ENCODE measurements at places on chromosomes 11 and 22.

- no peak for DNase-seq
Measured at GRCh38 chr11:60566776-60567175, 51.6 kb downstream of the MS4A13 start.

DNA sequence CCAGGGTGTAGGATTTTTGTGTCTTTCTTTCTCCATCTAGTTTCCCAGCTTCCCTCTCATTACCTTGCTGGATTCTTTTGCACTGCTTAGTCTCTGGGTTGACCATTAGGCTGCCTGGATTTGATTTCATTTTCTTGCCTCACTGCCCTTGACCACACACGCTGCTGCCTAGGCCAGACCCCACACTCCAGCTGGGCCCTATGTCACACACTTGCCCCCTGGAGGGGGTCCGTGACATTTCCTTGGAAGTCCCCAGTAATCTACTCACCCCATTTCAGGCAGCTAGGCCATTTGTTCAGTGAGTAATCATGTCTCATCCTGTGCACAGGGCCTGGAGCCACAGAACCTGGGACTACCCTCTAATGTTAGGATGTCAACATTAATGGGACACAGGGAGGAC, 81.9 kb upstream of the SPON1 start:
- DNase-seq, result no peak

- DNase-seq, result peak; percentile 84
Measured at GRCh38 chr22:41367039-41367679, 14.6 kb upstream of the TEF start.

DNA sequence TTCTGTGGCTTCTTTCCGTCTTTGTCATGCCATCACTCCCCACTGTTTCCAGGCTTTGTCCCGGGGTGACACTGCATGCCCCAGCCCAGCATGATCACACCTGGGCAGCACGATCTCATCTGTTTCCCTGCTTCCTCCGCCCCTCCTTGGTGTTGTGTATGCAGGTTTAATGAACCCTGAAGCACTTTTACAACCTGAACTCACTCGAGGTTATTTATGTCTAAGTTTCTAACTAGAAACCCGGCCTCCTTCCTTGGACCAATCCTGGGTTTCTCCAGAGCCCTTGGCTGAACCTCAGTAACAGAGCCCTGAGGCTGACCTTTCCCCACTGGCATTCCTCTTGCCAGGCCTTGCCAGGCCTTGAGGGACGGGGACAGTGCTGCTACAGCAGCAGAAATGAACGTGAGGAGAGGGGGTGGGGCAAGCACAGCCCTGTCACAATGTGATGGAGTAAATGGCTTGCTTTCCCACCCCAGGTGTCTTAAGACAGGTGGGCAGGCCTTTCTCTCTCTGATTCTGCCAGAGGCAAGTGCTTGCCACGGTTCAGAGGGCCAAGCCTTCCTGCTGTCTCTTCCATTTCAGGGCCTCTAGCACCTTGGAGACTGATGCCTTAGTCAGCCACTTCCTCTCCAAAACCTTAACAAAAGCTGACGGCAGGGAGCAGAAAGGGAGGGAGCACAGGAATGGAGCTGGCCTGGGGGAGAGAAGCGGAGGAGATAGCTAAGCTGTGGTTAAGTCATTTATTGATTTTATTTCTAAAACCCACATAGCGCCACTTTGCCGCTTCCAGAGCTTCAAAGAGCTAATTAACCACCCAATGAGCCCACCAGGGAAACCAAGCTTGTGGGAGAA, 3.1 kb upstream of the PYGM start:
- DNase-seq, result no peak

DNA sequence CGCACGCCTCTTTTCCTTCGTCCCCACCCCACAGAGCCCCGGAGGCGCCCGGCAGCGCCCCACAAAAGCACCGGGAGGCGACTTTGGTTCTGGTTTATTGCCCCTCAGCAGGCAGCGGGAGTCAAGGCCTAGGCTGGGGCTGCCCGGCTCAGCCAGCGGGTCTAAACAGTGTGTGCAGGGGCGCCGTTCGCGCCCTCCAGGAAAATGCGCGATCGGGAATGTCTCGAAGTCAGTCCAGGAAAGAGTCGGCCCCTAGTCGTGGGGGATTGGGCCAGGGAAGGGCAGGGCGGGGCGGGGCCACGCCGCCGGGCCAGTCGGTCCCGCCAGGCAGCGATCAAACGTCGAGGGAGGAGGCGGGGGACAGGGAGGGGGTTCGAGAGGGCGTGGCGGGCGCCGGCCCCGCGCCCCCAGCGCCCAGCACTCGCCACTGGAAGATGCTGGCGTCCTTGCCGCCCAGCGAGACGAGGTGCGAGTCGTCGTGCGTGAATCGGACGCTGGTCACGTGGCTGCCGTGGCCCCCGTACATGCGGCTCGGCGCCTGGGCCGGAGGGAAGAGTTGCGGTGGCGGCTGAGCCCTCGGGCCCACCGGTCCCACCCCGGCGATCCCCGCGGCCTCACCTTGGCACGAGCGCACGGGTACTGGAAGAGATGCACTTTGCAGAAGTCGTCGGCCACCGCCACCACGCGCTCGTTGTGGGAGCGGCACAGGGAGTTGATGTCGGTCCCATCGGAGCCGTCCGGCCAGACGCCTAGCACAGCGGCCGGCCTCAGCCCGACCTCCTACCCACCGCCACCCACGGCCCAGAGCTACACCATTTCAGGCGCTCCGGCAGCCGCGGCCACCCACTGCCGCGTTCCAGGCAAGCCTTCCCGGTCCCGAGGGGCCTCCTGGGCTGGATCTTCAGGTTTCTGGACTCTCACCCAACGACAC, 741 bp upstream of the MTA2 start:
- DNase-seq, result no peak

DNA sequence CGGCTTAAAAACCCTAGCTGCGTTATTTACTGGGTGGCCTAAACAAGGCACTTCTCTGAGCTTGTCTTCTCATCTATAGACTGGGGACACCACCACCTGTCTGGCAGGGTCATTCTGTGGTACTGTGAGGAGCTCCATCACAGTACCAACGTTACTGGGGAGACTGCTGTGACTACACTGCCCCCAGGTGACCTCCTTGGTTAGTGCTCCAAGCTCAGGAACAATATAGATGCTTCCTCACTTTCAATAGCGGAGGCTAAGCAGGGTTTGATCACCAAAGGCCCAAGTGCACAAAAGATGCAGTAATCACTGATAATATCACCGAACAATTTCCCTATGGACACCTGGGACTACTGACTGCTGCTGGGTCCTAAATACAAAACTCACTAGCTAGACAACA, 18.8 kb downstream of the PRPF19 start:
- peak; percentile 31 for DNase-seq

- DNase-seq, result no peak
Measured at GRCh38 chr22:32876516-32876915, 75.0 kb downstream of the TIMP3 start.

DNA sequence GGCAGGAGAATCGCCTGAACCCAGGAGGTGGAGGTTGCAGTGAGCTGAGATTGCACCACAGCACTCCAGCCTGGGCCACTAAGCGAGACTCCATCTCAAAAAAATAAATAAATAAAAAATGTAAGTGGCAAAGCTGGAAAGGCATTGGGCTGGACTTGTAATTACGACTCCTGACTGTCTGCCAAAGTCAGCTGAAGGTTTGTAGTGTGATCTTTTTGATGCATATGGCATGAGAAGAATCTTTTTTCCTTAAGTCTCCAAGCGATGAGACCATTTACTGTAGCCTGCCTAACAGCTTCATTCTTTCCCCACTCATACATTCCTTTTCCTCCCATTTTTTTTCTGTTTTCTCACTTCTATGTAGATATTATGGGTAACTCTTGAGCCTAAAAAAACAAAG, 24.8 kb downstream of the CTNND1 start:
- DNase-seq, result no peak

DNA sequence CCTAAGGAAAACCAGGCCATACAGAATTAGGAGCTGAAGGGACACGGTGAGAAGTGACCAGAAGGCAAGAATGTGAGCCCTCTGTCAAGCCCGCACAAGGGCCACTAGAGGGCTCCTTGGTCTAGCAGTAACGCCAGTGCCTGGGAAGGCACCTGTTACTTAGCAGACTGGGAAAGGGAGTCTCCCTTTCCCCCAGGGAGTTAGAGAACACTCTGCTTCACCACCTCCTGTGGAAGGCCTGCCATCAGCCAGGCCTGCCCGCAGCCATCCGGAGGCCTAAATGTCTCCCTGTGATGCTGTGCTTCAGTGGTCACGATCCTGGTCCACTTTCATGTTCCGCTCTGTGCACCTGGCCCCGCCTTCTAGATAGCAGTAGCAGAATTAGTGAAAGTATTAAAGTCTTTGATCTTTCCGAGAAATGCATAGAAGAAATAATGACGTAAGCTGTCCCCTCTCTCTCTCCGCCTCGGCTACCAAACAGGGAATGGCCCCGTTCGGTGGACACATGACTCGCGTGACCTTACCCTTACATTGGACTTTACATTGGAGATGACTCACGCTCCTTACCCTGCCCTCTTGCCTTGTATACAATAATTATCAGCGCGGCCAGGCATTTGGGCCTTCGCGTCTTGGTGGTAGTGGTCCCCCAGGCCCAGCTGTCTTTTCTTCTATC, 10.7 kb upstream of the GSTP1 start:
- no peak for DNase-seq

GRCh38 chr22:41206719-41207118, 1.6 kb downstream of the L3MBTL2 start:
- no peak for DNase-seq

DNA sequence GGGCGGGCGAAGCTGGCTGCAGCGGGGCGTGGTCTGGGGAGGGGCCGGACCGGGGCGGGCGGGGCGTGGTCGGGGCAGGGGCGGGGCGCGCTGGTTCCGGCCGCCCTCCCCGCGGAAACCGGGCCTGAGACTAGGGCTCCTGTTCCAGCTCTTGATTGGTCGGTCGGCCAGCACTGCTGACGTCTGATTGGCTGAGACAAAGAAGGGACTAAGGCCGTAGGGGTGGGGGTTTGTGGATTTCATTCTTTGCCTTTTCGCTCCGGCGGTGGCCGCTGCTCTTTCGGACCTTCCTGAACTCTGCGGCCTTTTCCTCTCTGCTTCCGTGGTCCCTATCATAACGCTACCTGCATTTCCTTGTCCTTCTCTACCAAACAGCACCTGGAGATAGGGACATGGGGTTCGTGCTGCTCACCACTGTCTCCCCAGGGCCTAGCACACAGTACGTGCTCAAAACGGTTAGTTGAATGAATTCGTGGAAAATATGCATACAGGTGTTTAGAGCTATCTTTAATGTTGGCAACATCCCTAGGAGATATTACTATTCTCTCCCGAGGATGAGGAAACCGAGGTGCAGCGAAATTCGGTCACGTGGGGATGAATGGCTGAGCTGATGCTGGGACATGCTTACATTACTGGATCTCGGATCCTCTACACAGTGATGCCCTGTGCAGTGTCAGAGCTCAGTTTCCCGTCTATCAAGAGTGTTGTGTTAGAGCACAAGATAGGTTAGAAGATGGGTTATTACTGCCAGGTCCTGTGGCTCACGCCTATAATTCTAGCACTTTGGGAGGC, 62.8 kb downstream of the NFAM1 start:
- DNase-seq, result peak; percentile 78

GRCh38 chr11:119991022-119991404, 146.9 kb downstream of the TRIM29 start:
- DNase-seq, result no peak

DNA sequence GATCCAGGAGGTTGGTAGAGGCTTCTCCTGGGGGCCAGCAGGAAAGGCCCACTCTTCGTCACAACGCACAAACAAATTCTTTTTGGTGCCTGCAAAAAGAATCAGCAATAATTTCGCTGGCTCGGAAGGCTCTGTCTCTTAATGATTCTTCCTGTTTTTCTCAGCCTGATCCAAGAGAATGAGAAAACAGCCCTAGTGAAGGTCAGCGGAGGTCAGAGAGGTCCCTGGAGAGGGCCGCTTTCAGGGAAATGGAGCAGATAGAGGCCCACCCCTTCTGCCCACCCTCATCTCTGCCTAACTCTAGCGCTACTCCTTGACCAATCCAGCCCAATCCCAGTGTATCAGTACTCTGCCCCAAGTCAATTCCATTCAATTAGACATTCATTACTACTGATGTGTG, 19.2 kb downstream of the LRRC55 start:
- DNase-seq, result no peak

DNA sequence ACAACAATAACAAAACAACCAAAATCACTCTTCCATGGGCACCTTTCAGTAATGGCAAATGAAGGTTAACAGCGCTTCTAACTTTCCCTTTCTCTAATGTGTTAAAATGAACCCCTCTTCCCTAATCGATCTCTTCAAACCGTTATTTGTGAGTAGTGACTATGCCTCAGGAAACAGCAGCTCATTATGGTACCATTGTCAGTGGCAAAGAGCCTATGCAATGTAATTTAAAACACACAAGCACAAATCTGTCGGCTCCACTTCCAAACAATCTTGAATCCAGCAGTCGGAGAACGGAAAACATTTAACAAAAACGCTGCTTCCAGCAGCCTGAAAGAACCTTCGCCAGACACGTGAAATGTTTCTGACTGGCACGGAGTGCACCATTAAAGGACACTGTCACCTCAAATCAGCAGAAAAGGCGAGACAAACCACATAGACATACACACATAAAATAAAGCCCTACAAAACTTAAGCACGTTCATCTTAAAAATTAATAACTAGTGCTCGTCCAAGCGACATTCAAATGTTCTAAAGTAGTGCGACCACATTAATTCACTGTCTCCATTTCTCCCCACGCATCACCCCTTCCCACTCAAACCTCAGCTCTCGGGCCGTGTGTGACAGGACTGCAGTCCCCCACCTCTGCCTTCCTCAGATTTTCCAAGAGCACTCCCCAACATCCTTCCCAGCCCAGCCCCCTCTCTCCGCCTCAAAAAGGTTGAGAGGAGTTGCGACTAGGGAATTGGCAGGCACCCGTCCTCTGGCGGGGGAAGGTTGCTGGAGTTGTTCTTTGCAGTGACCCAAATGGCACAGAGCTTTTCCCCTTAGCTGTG, 748 bp downstream of the RAB30 start:
- no peak for DNase-seq

GRCh38 chr11:84819128-84819527, 808.0 kb downstream of the DLG2 start:
- no peak for DNase-seq

- no peak for DNase-seq
Measured at GRCh38 chr22:37377927-37378326, 49.4 kb downstream of the ELFN2 start.

- no peak for DNase-seq
Measured at GRCh38 chr11:35923452-35923851, 20.4 kb upstream of the LDLRAD3 start.

GRCh38 chr11:36153551-36153950, 135.7 kb downstream of the COMMD9 start:
- DNase-seq, result no peak

- no peak for DNase-seq
Measured at GRCh38 chr11:69537126-69537525, 55.7 kb downstream of the LINC01488 start.

Data from GM04504 (cell line).